Astrocyte (in vitro differentiated cells and primary cell): ENCODE measurements at places on chromosomes 2 and 18. TPM values are rescaled to one million over a fixed set of nuclear protein-coding genes. Genes with fewer than 3 reads are reported as not detected.

Gene ASIC4
- 0.39 and 0.70 TPM in 2 replicates for total RNA-seq

Gene LHCGR
- total RNA-seq: not detected in 2 replicates

Gene NEU2
- not detected in 2 replicates for total RNA-seq

Gene FSHR
- total RNA-seq: 0.30 and 0.38 TPM in 2 replicates

Gene MARCO
- not detected in 2 replicates for total RNA-seq

Gene GPAT2
- total RNA-seq: 0.27 TPM in 1 of 2 replicates, not detected in the other

Gene DSG3
- 0.29 and 0.64 TPM in 2 replicates for total RNA-seq

Gene NEDD4L
- total RNA-seq: 67.5 and 93.9 TPM in 2 replicates

Gene ST8SIA5
- total RNA-seq: 0.24 and 0.36 TPM in 2 replicates

Gene METTL21A
- 16.1 and 16.8 TPM in 2 replicates for total RNA-seq

Gene ZNF521
- 43.0 and 48.0 TPM in 2 replicates for total RNA-seq

Gene INHBB
- total RNA-seq: 7.1 and 19.8 TPM in 2 replicates

Gene CD8B2
- total RNA-seq: not detected in 2 replicates

Gene SNED1
- 0.23 and 0.48 TPM in 2 replicates for total RNA-seq

Gene CARF
- 3.6 and 5.3 TPM in 2 replicates for total RNA-seq

Gene L3MBTL4
- total RNA-seq: 0.52 and 0.58 TPM in 2 replicates

Gene DUSP2
- total RNA-seq: 0.84 and 0.95 TPM in 2 replicates

Gene COL3A1
- total RNA-seq: 350 and 458 TPM in 2 replicates

Gene EIF4E2
- total RNA-seq: 112 and 113 TPM in 2 replicates

Gene SERPINB10
- total RNA-seq: not detected in 2 replicates

Gene RAMP1
- 9.1 and 13.7 TPM in 2 replicates for total RNA-seq

Gene DAW1
- total RNA-seq: 0.75 and 0.86 TPM in 2 replicates

Gene GAREM1
- total RNA-seq: 9.0 and 9.9 TPM in 2 replicates

Gene ALLC
- total RNA-seq: not detected in 2 replicates

Gene WNT10A
- 0.91 and 2.5 TPM in 2 replicates for total RNA-seq

Gene KLHL30
- 0.53 and 0.59 TPM in 2 replicates for total RNA-seq

Gene SNORC
- 2.1 and 3.1 TPM in 2 replicates for total RNA-seq

Gene PRKAG3
- not detected in 2 replicates for total RNA-seq

Gene KRTCAP3
- 1.4 and 1.9 TPM in 2 replicates for total RNA-seq

Gene SPHKAP
- total RNA-seq: not detected in 2 replicates

Gene HOXD8
- total RNA-seq: not detected in 2 replicates

Gene IL36G
- total RNA-seq: not detected in 2 replicates

Gene KLHL14
- 0.39 and 0.43 TPM in 2 replicates for total RNA-seq

Gene ASB18
- not detected in 2 replicates for total RNA-seq

Gene CYS1
- 3.7 and 4.8 TPM in 2 replicates for total RNA-seq

Gene NR4A2
- 1.2 and 1.3 TPM in 2 replicates for total RNA-seq

Gene CFAP53
- 0.46 and 0.68 TPM in 2 replicates for total RNA-seq

Gene LYG1
- total RNA-seq: 1.1 and 1.3 TPM in 2 replicates

Gene AGXT
- total RNA-seq: not detected in 2 replicates

Gene SERPINB4
- total RNA-seq: not detected in 2 replicates

Gene IL36RN
- total RNA-seq: 0.14 TPM in 1 of 2 replicates, not detected in the other

Gene FIGN
- 25.9 and 30.3 TPM in 2 replicates for total RNA-seq

Gene SCN9A
- total RNA-seq: 7.8 and 8.7 TPM in 2 replicates

Gene AQP12A
- total RNA-seq: not detected in 2 replicates

Gene PLGLB1
- 0.59 and 1.8 TPM in 2 replicates for total RNA-seq

Gene CRYBA2
- not detected in 2 replicates for total RNA-seq

Gene STRADB
- 39.9 and 40.5 TPM in 2 replicates for total RNA-seq

Gene ROCK1
- 57.0 and 57.8 TPM in 2 replicates for total RNA-seq

Gene GPR39
- total RNA-seq: 4.0 and 4.4 TPM in 2 replicates

Gene MYO5B
- total RNA-seq: 7.2 and 8.3 TPM in 2 replicates

Gene EFR3B
- 13.3 and 14.7 TPM in 2 replicates for total RNA-seq

Gene ACOXL
- 0.12 and 0.23 TPM in 2 replicates for total RNA-seq

Gene ACVR1C
- total RNA-seq: 0.62 and 0.95 TPM in 2 replicates
